ENCODE measurements at places on chromosomes 1 and 21.

GRCh38 chr1:160647329-160647720 is 481 bp upstream of the SLAMF1 start:
- DNase-seq = no peak

GRCh38 chr1:81693316-81693715 is 107.4 kb upstream of the ADGRL2 start:
- DNase-seq = no peak

GRCh38 chr1:236492378-236492777 is 31.4 kb upstream of the LGALS8 start:
- DNase-seq = no peak

GRCh38 chr1:35574655-35575415 is 1.7 kb downstream of the TFAP2E start:
- no peak for DNase-seq

DNA sequence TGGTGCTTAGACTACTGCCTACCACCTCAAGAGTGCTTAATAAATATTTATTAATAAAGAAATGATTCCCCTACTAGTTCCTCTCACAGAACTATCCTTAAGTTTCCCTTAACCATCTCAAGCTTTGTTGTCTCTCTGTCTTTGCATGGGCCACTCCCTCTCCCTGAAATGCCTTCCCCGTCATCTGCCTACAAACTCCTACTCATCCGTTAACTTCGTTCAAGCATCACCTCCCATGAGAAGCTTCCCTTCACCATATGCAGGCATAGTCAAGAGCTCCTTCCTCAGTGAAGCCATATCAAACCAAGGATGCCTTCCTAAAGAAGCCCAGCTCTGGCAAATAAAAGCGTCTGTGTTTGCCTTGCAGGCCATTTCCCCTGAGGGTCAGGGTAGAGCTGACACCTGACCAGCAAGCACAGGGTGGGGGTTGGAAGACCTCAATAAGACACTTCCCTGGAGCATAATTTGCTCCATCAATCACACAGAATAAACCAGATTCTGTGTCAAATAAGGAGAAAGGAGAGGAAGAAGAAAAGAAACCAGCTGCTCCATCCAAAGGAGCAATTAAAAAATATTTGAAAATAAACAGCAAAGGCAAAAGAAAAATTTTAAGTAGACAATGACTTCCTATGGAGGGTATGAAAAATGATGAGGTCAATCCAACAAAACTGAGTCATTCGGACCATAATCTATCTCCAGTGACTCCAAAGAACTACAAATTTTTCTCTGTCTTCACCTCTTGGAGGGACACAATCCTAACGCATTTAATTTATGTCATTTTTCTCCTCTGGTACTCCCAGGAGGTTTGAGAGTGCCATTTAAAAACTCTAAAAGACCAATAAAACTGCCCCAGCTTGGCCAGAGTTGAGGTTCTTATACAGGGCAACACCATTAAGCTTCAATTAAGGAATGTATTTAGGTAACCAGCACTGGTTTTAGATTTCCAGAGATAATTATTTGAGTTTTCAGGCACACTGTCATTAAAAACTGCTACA is 303.6 kb downstream of the KCNH1 start:
- no peak for DNase-seq
